ENCODE measurements at places on chromosomes 11 and 22. TPM values are rescaled to one million over a fixed set of nuclear protein-coding genes. Genes with fewer than 3 reads are reported as not detected.

GRCh38 chr11:85236211-85236610 is 390.9 kb downstream of the DLG2 start:
- H3K27ac ChIP-seq, result no peak overlapping the region
- no peaks in the 10 kb centered on the region for H3K4me1 ChIP-seq
- H3K27me3 ChIP-seq, result no peaks in the 10 kb centered on the region
- no peaks in the 10 kb centered on the region for H3K36me3 ChIP-seq
- no peak overlapping the region for H3K4me3 ChIP-seq

- H3K4me3 ChIP-seq, result no peak overlapping the region
- H3K27me3 ChIP-seq, result no peaks in the 10 kb centered on the region
- no peak for DNase-seq
- no peak overlapping the region for H3K27ac ChIP-seq
- H3K4me1 ChIP-seq, result peaks cover 6% of the 10 kb centered on the region
Observed at GRCh38 chr11:131674051-131674755, 303.8 kb downstream of the NTM start.

DNA sequence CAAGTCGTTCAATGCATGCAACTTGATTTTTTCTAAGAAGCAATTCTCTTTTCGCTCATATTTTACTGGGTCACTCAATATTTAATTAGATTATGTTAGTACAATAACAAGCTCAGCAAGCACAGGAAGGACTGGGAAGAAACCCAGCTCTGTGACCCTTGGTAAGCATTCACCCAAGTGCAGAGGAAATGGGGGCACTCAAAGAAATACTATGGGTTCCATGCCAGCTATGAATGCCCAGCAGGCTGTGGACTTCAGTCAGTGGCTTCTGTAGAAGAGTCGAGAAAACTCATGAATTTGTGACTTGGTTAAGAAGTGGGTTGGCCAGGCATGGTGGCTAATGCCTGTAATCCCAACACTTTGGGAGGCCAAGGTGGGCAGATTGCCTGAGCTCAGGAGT is 123.6 kb downstream of the GALNT18 start:
- no peak overlapping the region for H3K27ac ChIP-seq
- H3K27me3 ChIP-seq, result no peaks in the 10 kb centered on the region
- no peaks in the 10 kb centered on the region for H3K36me3 ChIP-seq
- peaks cover 19% of the 10 kb centered on the region for H3K4me1 ChIP-seq
- DNase-seq, result no peak

GRCh38 chr22:43007519-43008102 is 7.3 kb downstream of the PACSIN2 start:
- no peak overlapping the region for H3K27ac ChIP-seq
- H3K4me1 ChIP-seq, result peaks cover 61% of the 10 kb centered on the region
- no peaks in the 10 kb centered on the region for H3K36me3 ChIP-seq
- DNase-seq, result no peak
- no peaks in the 10 kb centered on the region for H3K27me3 ChIP-seq
- H3K4me3 ChIP-seq, result no peak overlapping the region

- no peaks in the 10 kb centered on the region for H3K36me3 ChIP-seq
- no peak overlapping the region for H3K4me3 ChIP-seq
- no peak for DNase-seq
- H3K4me1 ChIP-seq, result no peaks in the 10 kb centered on the region
Observed at GRCh38 chr22:27972732-27973698, 54.0 kb upstream of the PITPNB start.

DNA sequence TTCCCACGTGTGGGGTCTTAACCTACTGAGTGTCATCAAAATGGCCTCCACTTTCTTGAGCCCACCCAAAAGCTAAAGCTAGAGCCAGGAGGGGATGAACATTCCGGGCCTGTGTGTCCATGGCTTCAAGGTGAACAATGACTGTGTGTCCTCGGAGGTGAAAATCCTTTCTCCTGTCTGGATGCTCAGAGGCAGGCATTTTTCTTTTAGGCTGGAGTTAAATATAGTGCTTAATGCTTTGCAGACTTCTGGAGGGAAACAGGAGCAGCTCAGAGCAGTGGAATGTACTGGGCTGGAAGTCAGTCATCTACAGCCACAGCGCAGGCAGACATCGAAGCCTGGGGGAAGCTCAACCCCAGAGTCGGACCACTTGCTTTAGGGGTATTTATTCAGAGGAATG is 68.6 kb upstream of the TMEM45B start:
- no peak overlapping the region for H3K27ac ChIP-seq
- H3K4me3 ChIP-seq, result no peak overlapping the region

CD3G gene
- total RNA-seq, result 0.73 TPM

Data from suprapubic skin (tissue), 4 donors.